Upper lobe of right lung (tissue), 1 donor: ENCODE measurements at places on chromosomes 3 and 15. TPM values are rescaled to one million over a fixed set of nuclear protein-coding genes. Genes with fewer than 3 reads are reported as not detected.

DNA sequence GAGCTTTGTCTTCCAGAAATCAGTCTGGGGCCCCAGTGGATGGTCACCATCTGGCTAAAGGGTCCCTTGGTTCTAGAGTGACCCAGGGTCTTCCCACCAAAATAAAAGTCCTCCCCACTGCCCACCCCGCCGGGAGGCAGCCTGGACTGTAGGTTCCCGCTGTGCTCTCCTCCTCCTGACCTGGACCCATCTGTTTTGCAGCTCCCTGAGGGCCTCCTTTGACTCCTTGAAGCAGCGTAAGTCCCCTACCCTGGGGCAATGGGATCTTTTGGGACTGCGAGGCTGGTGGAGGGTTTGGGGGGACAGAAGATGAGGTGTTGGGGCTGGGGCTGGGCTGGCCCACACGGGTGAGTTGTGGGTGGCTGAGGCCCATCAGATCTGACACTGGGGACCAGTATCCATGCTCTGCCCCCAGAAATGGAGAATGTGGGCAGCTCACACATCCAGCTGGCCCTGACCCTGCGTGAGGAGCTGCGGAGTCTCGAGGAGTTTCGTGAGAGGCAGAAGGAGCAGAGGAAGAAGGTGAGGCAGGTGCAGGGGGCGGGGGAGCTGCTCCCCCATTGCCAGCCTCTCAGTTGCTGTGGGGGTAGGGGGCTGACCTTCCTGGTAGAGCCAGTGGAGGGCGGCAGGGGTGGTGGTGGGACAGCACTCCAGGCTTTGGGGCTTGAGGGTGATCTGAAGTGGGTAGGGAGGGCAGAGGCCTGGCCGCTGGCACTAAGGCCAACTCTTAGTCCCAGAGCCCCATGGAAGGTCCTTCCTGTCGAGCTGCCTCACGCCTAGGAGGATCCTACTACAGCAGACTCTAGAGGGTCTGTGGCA lies 30.4 kb downstream of the PSTPIP1 start:
- peak; percentile 60 for DNase-seq

GRIP2 gene
- 0.52 TPM for total RNA-seq

DNA sequence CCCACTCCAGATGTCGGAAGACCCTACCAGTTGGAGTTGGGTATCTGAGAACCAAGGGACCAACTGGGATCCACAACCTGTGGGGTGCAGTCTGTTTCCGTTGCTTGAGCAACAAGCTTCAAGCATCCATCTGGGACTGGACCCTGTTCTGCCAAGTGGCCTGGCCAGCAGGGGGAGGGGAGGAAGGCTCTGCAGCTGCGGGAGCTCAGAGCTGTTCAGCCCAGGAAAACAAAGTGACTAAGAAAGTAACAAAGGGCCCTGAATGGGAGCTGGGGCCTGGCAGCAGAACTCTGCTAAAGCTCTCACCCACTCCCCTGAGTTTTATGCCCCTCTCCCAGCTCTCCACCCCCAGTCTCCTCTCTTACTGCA lies 2.7 kb downstream of the TYRO3 start:
- no peak for DNase-seq

RTP3 gene
- not detected for total RNA-seq

TUBGCP4 gene
- total RNA-seq: 21.3 TPM

DNA sequence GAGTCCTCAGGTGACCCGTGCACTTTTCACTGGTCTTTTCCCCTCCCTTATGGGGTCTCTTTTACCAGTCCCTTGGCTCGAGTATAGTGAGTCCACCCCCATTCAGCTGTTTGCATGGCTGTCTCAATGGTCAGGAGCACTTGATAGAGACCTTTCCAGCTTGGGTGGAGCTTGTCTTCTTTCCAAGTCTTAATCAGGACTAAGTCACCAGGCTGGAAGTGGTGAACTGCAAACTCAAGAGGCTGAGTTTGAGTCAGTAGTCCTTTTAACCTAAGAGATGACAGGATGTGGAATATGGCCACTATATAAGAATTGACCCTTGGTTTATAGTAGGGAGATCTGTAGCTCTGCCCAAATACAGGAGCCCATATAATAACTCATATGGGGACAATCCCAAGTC lies 279.7 kb downstream of the PYDC2 start:
- DNase-seq: no peak

- DNase-seq: no peak
Measured at GRCh38 chr3:16498130-16498890, 15.2 kb downstream of the RFTN1 start.

DNA sequence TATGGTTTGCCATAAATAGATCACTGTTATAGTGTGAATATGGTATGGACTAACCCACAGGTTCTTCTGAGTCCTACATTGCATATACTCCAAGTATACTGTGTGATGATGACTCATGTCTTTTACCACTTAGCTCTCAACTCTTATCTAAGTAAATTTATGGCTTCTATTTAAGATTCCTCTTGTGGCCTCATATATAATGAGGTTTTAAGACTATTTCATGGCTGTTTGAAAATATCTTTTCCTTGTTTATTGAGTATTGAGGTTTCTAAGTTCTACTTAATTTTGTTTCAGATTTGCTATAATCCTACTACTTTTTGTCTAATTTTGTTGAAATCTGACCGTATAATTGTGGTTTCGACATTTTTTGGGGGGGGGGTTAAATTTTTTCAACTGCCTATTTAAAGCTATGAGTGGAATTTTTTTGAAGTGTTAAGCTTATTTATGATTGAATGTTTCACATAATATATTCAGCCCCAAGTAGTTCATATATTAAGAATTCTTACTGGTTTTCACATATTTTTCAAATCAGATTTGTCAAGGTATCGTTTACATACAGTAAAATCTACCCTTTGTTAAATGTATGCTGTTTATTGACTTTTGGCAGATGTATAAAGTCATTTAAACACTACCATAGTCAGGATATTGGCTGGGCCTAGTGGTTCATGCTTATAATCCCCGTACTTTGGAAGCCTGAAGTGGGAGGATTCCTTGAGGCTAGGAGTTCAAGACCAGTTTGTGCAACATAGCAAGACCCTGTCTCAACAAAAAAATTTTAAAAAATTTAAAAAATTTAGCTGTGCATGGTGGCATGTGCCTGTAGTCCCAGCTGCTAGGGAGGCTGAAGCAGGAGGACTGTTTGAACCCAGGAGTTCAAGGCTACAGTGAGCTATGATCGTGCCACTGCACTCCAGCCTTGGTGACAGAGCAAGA lies 11.7 kb downstream of the SLC25A36 start:
- no peak for DNase-seq

GRCh38 chr3:46478341-46478740 lies 13.6 kb upstream of the LTF start:
- DNase-seq: no peak

SCN11A gene
- total RNA-seq: 0.14 TPM

STAB1 gene
- total RNA-seq: 152 TPM

GRCh38 chr3:114848082-114848481 lies 299.0 kb downstream of the ZBTB20 start:
- DNase-seq: peak; percentile 7

DNA sequence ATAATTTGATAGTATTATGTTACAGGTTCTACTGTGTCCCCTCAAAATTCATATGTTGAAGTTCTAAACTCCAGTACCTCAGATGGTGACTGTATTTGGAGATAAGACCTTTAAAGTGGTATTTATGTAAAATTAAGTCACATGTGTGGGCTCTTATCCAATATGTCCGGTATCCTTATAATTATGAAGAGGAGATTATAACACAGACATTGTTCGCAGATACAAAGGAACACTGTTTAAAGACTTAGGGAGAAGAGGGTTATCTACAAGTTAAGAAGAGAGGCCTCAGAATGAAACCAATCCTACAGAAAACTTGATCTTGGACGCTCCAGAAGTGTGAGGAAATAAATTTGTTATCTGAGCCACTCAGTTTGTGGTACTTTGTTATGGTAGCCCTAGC lies 50.9 kb downstream of the DPH6 start:
- DNase-seq: no peak

GRCh38 chr3:124057420-124057819 lies 65.5 kb upstream of the ROPN1 start:
- no peak for DNase-seq

DNA sequence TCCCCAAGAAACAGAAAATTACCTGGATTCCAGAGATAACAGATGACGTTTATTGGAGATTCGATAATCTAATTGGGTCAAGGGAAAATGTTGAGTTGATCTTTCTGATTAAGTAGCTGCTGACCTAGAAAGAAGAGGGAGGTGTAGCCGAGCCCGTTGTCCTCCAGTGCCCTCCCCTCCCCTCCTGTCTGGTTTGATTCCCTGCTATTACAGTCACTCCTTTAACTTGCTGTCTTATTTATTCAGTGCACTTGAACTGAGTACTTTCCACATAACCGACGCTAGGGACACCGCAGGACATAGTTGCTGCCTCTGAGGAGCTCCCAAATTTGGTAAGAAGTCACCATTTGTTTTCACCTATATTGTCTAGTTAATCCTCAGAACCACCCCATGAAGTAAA lies 103.7 kb downstream of the AQP9 start:
- DNase-seq: no peak

DNA sequence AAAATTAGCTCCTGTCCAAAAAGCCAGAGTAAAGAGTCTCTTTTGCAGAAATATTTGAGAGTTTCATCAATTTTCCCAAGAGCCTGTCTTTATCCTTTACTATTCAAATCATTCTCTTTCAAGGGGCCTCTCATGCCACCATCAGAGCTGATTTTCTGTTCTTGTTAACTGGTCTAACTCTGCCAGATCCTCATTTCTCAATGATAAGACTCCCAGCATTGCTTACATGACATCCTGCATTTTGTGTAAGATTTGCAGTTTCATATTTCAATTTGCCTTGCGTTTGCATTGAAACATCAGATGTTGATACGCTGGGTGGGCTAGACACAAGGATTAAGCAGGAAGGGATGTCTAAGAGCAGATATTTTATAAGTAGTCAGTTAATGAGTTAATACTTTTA lies 228.7 kb downstream of the TBL1XR1 start:
- DNase-seq: no peak

TEX9 gene
- total RNA-seq: 7.0 TPM

DNA sequence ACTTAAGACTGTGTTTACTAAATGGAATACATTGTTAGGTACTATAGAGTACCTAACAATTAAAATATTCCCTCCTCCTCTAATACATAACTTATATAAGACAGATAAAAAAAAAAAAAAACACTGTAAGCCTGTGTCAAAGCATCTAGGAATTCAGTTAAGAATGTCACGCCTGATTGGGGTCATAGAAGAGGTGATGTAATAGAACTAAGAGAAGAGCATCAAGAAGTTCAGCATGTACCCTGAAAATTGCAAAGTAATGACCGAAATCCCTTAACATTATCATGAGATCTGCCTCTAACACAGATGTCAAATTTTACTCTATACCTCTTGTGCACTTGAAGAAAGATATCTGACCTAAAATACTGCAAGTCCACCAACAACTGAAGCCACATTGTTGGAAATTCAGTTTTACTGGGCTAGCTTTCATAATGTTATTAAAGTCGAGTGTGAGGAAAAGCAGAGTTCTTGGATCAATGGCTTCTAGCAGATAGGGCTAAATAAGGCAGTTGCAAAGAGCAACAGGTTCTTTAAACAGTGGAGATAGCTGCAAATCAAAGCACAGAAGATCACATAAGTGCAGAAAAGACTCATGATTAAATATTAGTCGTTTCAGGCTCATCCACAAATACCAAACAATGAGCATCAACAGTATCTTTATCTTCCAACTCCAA lies 75.0 kb downstream of the TBL1XR1 start:
- no peak for DNase-seq

ARNT2 gene
- 12.9 TPM for total RNA-seq

- no peak for DNase-seq
Measured at GRCh38 chr15:56339594-56339993, 25.6 kb upstream of the TEX9 start.
